ENCODE measurements at places on chromosomes 16 and 17.

GRCh38 chr16:65071433-65072311 lies 50.2 kb downstream of the CDH11 start:
- DNase-seq = no peak

DNA sequence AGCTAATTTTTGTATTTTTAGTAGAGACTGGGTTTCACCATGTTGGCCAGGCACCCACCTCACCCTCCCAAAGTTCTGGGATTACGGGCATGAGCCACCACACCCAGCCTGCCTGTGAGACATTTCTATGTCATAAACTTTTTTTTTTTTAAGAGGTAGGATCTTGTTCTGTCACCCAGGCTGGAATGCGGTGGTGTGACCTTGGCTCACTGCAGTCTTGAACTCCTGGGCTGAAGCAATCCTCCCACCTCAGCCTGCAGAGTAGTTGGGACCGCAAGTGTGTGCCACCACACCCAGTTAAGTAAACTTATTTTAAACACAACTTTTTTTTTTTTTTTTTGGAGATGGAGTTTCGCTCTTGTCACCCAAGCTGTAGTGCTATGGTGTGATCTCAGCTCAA lies 47.2 kb downstream of the SCNN1G start:
- DNase-seq = no peak

GRCh38 chr17:27323538-27324215 lies 29.8 kb downstream of the WSB1 start:
- DNase-seq = no peak

GRCh38 chr17:9266697-9267117 lies 245.4 kb downstream of the NTN1 start:
- no peak for DNase-seq

DNA sequence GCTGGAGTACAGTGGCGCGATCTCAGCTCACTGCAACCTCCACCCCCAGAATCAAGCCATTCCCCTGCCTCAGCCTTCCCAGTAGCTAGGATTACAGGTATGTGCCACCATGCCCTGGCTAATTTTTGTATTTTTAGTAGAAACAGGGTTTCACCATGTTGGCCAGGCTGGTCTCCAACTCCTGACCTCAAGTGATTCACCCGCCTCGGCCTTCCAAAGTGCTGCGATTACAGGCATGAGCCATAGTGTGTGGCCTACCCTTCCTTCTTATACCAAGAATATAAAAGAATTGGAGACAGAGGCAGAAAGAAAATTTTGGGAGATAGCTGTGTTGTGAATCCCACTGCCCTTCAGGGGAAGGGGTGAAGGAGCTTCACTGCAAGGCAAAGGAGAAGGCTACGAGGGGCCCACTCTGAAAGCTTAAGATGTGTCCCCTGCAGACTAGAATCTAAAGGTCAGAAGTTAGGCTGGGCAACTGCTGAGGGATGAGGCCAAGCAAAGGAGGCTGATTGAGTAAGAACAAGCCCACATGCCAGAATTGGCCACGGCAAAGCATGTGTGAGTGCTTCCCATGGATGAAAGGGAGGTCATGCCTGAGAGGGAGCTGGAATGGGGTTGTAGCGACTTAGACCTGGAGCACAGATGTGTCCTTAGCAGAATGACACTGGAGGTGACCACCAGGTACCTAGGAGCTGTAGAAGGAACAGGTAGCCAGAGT lies 8.4 kb upstream of the CRYBA1 start:
- DNase-seq = no peak

DNA sequence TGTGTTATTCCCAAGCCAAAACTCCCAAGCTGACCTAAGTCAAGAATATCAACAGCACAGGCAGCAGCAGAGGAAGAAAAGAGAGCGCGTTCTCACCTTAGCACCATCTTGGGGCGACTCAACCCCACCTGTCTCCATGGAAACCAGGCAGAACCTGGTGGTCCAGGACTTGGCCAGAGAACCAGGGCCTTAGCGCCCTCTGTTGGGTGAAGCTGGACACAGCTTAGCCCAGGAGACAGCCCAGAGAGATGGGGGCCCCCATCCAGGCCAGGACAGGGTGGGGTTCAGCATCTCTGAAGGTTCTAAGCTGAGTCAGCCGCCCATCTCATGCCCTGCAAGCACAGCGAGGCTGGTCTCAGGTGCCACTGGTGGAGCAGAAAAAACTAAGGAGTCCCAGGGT lies 60.1 kb upstream of the TMEM132E start:
- DNase-seq = peak; percentile 18

GRCh38 chr17:19384723-19385391 lies 2.1 kb downstream of the MFAP4 start:
- DNase-seq = no peak

DNA sequence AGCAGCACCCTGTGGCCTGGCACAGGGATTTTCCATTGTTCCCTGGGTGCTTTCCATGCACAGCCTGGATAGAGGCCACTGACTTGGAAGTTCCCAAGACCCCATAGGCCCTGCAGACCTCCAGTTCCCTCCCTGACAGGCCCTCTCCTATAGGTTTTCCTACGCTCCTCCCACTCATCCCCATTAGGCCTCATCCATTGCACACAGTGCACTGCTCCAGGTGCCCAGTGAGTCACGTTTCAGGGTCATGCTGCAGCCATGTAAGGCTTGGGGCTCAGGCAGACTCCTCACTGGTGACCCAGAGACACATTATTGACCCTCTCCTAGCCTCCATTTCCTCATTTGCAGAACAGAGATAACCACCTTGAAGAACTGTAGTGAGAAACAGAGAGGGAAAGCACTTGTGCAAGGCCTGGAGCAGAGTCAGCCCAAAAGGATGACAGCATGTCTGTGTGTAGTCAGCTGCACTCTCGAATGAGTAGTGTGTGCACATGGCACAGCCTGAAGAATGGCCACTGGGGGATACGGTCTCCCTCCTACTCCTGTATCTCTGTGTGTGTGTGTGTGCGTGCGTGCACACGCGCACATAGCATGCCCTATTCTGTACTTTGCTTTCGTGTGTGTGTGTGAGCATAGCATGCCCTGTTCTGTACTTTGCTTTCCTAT lies 26.8 kb downstream of the DRC3 start:
- no peak for DNase-seq

DNA sequence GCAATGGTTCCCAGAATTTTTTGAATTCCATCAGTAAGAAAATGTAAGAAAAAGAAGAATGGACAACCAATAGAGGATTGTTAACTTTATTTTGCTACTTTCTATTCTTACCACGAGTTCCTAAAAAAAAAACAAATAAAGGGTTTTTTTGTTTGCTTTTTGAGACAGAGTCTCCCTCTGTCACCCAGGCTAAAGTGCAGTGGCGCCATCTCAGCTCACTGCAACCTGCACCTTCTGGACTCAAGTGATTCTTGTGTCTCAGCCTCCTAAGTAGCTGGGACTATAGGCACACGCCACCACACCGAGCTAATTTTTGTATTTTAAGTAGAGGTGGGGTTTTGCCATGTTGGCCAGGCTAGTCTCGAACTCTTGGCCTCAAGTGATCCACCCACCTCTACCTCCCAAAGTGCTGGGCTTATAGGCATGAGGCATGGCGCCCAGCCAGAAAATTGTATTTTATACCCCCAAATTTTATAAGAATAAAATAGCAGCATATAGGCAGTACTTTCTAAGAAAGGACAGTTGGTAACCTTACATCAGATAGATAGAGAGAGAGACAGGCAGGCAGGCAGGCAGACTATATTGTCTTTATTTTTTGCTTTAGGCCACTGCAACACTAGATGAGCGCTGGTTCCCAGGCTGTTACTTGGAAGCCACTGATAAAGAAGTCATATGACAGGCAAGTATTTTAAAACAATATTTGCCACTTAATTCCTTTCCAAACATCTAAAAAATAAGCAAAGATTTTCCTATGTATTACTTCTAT lies 127.5 kb downstream of the VPS53 start:
- no peak for DNase-seq

- no peak for DNase-seq
Observed at GRCh38 chr16:72932050-72932449, 115.9 kb downstream of the ZFHX3 start.

GRCh38 chr16:77612596-77612995 lies 109.7 kb upstream of the NUDT7 start:
- DNase-seq = no peak

GRCh38 chr17:55760643-55761355 lies 9.9 kb downstream of the PCTP start:
- no peak for DNase-seq

GRCh38 chr17:40551091-40551878 lies 14.0 kb downstream of the CCR7 start:
- DNase-seq = no peak

DNA sequence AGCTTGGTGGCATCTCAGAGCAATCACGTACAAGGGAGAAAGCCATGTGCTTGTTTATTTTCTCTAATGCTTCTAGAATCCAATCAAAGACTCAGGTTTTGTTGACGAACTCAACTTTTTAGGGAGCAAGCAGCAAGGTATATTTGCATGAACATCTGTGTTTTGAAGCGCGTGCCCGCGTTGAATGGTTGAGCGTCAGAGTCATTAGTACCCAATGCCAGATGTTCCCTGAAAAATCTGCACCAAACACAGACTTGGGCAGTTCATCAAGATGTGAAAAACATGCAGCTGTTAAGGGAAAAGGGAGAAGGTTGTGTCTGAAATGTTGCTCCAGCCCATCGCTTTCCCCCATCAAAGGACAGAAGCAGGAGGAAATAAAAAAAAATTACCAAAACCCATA lies 170.4 kb downstream of the SNX29 start:
- DNase-seq = no peak

- no peak for DNase-seq
Observed at GRCh38 chr16:50303041-50303604, 36.8 kb downstream of the ADCY7 start.

DNA sequence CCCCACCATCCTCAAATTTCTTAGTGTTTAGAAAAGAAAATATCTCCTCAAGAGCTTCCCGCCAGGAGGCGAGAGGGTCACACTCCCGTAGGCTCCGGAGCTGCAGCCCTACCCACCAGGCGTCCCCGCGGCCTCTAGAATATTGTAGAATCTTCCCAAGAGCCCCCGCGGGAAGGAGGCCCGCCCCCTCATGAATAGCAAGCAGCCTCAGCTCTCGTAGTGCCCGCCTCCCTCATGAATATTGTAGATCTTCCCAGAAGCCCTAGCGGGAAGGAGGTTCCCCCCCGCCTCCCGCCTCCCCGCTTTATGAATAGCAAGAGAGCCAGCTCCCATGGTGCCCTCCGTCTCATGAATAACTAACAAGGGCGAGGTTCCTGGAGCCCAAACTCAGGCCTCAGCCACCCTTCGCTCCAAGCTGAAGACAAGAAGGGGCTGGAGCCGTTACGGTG lies at the start of gene FBXO47:
TSS of gene FBXO47 (minus strand) at position 114 of the 449 bp plus-strand sequence. CDS start 4,378 bp downstream, outside the sequence.
- DNase-seq = peak; percentile 78

GRCh38 chr17:45132320-45132571 lies at the start of gene PLCD3:
TSS of gene PLCD3 (minus strand) at chr17:45132515. CDS start at chr17:45132410, 105 bp downstream.
- DNase-seq = no peak

DNA sequence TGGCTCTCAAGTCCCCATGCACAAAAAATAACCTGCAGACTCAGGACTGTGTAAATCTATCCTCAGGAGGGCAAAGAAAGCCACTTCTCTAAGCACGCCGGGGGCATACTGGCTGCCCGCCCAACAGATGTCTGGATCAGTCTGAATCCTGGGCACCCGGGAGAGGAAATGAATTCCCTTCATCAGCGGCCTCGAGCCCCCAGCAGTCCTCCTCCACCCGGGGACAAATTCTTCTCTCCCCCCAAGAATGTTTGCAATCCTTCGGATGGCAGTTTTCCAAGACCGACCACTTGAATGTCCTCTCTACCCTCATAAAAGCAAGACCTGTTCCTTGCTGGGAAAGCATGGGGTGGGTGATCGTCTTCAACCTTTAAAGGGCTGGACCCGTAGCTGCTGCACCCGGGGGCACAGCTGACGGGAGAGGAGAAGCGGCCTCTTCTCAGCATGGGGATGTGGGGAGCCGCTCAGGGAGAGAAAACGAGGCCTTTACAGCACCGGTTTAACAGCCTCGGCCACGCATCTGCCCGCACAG lies 9.4 kb upstream of the MAP2K3 start:
- peak; percentile 26 for DNase-seq

DNA sequence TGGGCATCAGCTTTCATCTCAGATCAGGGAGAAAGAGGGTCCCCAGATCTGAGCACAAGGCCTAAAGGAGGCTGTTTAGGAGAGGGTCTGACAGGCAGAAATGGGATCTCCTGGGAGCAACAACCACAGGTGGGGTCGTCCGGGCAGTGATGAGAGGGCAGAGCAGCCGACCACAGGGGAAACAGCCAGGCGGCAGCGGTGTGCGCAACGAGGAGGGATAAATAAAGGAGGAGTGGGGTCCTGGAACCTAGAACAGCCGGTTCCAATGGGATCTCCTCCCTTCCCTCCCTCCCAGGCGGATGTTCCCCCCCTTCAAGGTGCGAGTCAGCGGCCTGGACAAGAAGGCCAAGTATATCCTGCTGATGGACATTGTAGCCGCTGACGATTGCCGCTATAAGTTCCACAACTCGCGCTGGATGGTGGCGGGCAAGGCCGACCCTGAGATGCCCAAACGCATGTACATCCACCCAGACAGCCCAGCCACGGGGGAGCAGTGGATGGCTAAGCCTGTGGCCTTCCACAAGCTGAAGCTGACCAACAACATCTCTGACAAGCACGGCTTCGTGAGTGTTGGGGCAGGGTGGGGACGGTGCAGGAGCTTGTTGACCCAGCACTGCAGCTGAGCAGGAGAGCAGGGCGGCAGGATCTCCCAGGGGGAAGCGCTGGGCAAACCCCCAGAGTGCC lies 1.9 kb downstream of the TBX2 start:
- DNase-seq = no peak

- DNase-seq = no peak
Observed at GRCh38 chr16:49849754-49850108, 6.2 kb downstream of the ZNF423 start.

- no peak for DNase-seq
Observed at GRCh38 chr16:73385696-73386095, 337.8 kb upstream of the ZFHX3 start.

- DNase-seq = no peak
Observed at GRCh38 chr16:30491744-30492308, 19.3 kb downstream of the ITGAL start.

DNA sequence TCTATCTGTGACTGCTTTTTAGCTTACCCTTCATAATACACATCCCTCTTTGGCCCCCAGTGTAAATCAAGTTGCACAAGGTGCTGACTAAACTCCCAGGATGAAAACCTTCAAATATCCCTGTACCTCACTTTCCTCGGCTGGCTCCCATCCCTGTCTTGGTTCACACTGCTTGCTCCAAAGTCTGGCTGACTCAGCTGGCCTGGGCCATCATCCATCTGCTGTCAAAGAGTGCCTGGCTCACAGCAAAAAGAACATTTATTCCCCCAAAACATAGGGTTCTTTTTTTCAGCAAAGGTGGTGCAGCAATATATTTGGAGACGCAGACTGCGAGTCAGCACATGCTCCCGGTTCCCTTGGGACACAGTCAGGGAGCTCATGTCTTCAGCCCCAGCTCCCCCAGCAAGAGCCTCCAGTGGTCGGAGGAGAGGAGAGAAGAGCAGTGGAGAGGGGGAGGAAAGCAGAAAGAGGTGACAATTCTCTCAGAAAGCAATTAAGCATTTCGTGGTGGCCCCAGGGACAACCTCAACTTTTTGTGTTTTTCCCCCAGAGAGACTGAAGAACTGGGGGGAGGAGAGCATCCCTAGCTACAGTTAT lies 26.1 kb downstream of the GPR142 start:
- DNase-seq = no peak

- no peak for DNase-seq
Observed at GRCh38 chr17:2462481-2462880, 49.2 kb downstream of the METTL16 start.

- DNase-seq = no peak
Observed at GRCh38 chr16:83389751-83390150, 418.0 kb upstream of the HSBP1 start.

Data from activated CD4-positive, alpha-beta T cell treated with anti-CD3 and anti-CD28 coated beads, Interleukin-2, amount 50 U/mL, for 48 hours (primary cell).